ENCODE measurements at places on chromosomes 2 and 18.

DNA sequence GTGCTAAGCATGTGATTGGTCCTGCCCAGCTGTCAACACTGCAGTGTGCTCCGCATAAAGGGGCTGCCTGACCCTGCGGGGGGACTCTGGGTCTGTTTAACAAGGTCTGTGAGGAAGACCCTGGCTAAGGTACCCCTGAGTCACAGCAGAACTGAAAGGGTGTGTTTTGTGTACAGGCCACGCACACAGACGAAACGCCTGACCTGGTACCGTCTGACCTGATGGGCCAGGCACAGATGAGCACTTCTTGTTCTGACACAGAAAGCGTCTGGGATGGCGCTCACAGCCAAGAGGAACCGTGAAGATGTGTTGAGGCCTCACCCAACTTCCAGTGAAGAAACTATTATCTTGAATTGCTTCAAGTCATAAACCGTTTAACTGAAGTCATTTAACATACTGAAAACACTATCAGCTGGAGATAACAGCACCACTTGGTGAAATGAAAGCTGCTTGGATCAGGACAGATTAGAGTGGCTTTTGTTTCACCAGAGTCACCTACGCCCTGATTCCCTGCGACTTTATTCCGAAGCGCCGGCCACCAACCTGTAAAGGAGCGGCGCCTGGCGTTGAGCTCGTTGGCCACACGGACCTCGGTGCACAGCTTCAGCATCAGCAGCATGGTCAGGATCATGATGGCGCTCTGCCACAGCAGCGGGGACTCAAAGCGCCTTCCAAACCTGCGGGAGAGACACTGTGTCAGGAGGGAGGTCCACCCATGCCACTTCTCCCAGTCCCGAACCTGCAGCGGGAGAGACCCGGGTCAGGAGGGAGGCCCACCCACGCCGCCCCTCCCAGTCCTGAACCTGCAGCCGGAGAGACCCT lies 8.5 kb downstream of the SLC66A2 start:
- no peak for DNase-seq

DNA sequence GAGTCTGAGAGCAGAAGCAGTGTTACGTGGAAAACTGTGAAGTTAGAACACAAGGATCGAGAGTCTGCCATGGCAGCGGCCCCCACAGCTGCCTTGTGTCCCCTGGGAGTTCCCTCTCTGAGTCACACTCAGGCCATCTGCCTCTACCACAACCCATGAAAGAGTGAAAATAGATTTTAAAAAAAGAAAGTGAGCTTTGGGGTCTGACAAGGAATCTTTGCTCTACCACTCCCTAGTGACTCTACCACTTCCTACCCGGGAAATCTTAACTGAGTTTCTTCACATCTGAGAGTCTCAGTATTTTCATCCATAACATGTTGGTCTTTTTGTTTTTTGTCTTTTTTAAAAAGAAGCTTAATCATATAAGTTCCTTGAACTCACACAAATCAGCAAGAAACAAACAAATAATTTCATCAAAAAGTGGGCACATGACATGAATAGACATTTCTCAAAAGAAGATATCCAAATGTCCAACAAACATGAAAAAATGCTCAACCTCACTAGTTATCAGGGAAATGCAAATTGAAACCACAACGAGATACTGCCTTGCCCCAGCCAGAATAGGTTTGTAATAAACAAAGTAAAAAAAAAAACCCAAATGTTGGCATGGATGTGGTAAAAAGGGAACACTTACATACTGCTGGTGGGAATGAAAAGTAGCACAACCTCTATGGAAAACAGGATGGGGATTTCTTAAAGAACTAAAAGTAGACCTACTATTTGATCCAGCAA lies 2.4 kb upstream of the MSGN1 start:
- no peak for DNase-seq

DNA sequence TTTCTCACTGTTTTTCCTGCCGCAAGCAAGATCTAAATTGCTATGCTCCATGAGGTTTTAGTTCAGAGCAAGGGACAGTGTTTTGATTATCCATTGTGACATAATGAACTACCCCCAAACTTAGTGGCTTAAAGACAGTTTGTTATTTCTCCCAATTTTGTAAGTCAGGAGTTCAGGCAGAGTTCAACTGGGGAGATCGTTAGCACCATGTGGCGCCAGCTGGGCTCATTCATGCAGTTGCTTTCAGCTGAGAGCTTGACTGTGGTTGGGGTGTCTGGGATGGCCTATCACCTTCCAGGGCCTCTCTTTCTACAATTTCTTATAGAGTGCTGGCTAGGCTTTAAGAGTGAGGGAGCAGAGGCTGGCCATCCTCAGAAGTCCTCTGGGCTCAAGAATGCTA lies 382.9 kb upstream of the CELF4 start:
- no peak for DNase-seq

GRCh38 chr2:174673876-174674275 lies 76.3 kb upstream of the WIPF1 start:
- no peak for DNase-seq

DNA sequence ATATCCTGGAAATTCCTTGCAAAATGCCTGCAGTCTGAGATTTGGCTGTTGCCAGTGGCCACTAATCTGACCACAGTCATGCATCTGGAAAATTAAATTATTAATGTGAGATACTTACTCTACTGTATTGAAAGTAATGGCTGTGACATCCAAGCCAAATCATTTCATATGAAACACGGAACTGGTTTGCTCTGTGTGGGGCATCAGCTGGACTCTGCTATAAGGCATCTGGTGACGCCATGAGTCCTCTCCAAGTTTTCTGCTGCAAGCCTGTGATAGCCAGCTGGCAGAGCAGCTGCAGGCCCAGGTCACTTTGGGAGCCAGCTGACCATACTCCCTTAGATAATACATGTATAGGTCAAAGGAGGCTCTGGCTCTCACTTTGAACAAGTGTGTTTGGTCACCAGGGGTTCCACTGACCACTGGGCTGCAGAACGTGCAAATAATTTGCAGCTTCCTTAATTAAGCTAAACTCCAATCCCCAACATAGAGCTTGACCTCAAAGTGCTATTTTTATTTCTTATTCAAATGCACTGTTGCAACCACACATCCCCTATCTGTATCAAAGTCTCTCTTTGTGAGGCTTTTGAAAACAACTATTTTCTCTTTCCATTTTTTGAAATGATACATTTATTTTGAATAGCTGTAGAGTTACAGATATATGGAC lies 152.9 kb downstream of the NCKAP5 start:
- DNase-seq = no peak

DNA sequence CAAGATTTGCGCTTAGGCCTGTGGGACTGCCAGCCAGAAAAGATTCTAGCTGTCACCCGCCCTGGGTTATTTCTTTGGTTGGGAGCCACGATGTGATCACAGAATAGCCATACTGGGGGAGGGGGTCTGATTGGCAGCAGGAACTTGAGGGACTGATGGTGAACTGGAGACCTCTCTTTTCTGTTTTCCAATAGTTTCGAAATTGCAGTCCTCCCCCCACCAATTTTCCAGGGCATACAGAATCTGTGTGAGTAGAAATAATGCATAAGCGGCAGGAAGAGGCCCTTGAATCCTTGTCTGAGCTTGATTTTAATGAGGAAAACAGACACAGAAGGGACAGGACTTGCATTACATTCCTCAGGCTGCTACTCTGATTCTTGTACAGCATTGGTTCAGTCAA lies 2.2 kb upstream of the POLR2D start:
- no peak for DNase-seq

- no peak for DNase-seq
Measured at GRCh38 chr2:144937910-144938709, 418.2 kb upstream of the ZEB2 start.

DNA sequence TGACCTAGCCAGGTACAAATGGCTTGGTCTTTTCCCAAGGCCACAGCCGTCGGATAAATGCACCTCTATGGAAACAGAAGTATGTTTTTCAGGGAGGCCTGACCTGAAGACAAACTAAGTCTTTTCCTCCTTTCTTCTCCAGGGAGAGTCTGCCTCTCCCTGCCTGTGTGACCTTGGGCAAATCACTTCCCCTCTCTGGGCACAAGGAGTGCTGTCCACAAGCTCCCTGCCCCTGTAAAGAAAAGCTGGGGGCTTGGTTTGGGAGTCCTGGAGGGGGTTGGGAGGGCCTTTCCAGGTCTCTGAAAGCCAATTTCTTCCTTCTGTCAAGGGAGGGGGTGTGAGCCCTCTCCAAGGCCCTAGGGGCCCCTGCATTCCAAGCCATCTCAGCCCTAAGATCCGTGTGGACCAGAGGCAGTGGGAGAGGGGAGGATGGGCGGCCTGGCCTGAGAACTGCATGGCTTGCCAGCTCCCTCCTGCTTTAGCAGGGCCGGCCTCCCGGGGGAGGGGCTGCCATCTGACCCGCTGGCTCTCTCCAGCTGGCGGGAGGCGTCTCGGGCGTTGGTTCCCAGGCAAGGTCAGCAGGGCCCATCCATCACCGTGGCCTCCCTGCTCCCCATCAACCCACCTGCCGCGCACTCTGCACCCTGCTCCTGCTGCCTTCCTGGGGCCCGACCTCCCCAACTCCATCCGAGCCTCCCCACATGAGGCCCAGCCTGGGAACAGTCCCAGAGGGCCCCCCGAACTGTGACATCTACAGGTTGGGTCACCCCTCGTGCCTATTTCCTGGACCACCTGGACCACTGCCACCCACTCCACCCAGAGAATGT lies 61.4 kb downstream of the SMAD7 start:
- DNase-seq = no peak

GRCh38 chr2:85642725-85643124 lies 25.3 kb downstream of the SFTPB start:
- no peak for DNase-seq

DNA sequence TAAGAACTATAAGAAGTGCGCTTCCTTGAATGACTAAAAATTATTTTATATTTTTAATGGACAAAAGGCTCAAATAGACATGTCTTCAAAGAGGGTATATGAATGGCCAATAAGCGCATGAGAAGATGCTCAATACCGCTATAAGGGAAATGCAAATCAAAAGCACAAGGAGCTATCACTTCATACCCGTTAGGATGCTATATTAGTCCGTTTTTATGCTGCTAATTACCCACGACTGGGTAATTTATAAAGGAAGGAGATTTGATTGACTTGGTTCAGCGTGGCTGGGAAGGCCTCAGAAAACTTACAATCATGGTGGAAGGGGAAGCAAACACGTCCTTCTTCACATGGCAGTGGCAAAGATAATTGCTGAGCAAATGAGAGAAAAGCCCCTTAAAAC lies 20.5 kb upstream of the PPP4R1 start:
- DNase-seq = no peak

DNA sequence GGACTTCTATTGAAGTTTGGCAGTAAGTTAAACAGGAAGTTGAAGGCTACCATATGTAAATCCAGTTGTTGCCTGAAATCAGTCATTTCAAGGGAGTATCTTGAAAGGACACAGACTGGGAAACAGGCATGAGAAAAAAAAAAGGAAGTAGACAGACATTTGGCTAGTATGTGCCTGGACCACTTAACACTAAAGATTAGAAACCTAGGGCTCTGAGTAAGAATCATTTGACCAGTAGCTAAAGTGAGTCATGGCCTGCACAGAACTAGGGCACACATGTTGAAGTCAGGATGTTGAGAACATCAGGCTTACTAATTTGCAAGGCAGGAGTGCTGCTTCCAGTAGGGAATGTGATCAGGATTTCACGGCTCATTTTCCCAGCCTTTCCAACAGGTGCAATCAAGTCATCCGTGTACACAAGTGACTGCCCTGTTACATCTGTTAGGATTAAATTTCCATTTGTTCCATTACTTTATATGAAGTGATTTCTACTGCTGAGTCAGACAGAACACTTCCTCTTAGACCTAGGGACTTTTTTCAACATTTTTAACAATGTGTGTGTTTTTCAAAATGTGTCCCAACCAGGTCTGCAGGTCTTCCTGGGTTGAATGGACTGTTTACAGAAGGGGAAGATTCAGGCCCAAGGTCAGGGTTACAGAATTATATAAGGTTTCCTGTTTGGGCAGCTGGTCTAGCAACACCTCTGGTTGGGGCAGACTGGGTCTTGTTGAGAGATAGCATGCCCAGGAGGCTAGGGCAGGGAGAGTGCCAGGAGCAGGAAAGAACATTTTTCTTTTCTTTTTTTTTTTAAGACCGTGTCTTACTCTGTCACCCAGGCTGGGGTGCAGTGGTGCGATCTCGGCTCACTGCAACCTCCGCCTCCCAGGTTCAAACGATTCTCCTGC lies 145.6 kb downstream of the TGIF1 start:
- DNase-seq = peak; percentile 7

- no peak for DNase-seq
Measured at GRCh38 chr2:68787356-68787755, 52.7 kb downstream of the ARHGAP25 start.

- no peak for DNase-seq
Measured at GRCh38 chr18:63374540-63374939, 7.5 kb upstream of the KDSR start.

DNA sequence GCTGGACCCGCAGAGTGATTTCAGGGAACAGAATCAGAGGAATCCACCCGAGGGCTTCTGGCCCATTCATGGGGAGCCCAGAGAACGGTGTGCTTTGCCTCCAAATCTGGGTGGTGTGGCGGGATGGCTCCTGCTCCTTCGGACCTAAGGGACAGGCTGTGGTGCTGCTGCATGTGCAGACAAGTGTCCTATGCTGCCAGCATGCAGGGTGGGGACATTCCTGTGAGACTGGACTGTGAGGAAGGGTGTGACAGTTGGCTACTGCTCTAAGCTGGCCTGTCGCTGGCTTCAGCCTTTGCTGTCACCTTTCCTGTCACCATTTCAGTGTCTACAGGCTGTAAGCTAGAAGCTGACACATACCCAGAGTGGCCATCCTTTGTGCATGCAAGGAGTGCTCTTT lies 2.9 kb upstream of the SLC4A3 start:
- DNase-seq = no peak

- DNase-seq = no peak
Measured at GRCh38 chr2:158955842-158956365, 12.5 kb upstream of the TANC1 start.

DNA sequence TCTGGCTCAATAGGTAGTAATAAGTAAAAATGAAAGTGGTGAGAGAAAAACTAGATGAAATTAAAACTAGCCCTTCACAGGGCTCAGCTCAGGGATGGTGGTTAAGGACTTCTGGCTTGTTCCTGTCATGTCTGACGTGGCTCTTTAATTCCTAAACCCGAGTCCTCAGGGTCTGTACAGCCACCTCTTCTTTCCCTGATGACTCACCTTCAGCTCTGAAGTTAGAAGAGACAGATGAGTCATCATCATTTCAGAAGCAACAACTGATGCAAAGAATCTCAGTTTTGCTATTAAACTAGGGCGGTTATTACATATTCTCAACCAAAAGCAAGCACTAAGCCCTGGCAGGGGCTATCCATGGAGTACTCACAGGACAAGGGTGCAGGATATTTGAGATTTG lies 24.0 kb upstream of the ITGB6 start:
- DNase-seq = no peak

- no peak for DNase-seq
Measured at GRCh38 chr2:181780047-181780651, 99.8 kb upstream of the NEUROD1 start.

DNA sequence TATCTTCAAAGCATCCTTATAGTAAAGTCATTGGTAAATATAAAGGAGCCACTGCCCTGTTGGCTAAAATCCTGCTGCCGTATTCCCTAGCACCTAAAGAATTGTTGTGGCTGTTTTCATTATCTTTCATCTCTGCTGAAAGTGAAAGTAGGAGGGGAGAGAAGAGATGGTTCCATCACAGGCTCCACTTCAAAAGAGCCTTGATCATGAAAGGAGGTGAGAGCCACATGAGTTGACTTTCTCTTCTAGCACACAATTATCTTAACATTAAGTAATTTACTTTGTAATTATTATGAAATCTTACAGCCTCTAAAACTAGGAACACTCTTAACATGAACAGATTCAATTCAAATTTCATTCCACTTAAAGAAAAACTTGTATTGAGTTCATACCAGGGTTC lies 1050.9 kb upstream of the LRRTM1 start:
- DNase-seq = no peak
